Stimulated activated naive CD8-positive, alpha-beta T cell treated with anti-CD3 and anti-CD28 coated beads, Interleukin-15, amount 100 ng/mL, for 72 hours (primary cell): ENCODE measurements at places on chromosomes 4 and X.

- no peak for DNase-seq
Observed at GRCh38 chr4:73178389-73178788, 80.2 kb downstream of the ANKRD17 start.

DNA sequence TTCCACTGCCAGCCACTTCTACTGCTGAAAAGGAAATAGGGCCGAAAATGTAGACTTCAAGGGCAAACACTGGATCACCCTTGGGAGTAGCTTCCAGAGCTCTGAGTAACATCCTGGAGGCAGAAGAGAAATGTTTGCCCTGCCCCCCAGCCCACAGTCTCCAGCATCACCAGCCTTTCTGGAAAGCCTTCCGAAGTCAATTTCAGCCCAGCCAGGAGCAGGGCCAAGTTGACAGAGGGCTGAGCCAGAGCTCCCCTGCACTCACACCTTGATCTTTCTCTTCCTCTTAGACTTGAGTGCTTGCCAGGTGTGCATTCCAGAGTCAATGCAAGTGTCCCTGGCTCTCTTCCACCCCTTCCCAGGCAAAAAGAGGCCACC, 35.2 kb downstream of the SLC25A5 start:
- DNase-seq, result no peak

DNA sequence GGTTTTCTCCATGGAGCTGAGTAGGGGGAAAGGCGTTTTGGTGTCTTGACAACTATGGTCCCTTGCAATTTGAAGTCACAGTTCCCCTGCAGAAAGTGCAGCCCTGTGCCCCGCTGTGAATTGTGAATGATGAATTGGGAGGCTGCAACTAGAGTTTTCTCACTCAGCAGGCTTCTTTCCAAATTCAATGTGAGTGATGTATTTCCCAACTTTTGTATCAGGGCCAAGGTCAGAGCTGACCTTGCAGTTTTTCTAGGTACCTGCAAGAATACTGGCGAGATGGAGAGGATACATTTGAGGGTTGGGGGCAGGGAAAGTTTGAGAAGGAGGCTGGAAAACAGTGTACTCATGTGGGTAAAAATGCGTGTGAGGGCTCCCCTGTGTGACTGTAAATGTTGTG, 11.7 kb downstream of the PHEX start:
- no peak for DNase-seq

DNA sequence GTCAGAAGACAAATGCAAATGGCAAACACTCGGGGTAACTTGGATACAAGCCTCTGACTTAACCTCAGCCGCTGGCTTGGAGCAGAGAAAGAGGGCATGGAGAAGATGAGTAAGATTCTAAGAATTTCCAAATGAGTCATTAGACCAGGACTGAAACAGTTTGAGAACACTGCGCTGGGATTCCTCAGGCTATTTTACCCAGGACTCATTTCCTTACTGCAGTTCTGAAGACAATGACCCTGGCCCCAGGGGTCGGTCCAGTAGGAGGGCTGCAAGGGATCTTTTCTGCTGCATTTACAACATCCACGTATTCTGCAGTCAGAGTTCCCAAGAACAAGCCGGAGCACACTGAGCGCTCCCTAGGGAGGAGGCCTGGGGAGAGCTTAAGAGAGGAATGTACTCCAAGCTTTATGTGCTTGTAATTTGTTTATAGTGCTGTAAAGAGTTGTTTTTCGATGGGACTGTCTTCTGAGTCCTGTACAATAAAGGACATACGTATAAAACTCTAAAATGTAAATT, 27.3 kb upstream of the SORBS2 start:
- DNase-seq, result no peak

GRCh38 chrX:49959602-49960001, 37.2 kb downstream of the CLCN5 start:
- no peak for DNase-seq

- no peak for DNase-seq
Observed at GRCh38 chr4:13516315-13516860, 27.9 kb downstream of the NKX3-2 start.
